ENCODE measurements at places on chromosomes 5 and 9.

DNA sequence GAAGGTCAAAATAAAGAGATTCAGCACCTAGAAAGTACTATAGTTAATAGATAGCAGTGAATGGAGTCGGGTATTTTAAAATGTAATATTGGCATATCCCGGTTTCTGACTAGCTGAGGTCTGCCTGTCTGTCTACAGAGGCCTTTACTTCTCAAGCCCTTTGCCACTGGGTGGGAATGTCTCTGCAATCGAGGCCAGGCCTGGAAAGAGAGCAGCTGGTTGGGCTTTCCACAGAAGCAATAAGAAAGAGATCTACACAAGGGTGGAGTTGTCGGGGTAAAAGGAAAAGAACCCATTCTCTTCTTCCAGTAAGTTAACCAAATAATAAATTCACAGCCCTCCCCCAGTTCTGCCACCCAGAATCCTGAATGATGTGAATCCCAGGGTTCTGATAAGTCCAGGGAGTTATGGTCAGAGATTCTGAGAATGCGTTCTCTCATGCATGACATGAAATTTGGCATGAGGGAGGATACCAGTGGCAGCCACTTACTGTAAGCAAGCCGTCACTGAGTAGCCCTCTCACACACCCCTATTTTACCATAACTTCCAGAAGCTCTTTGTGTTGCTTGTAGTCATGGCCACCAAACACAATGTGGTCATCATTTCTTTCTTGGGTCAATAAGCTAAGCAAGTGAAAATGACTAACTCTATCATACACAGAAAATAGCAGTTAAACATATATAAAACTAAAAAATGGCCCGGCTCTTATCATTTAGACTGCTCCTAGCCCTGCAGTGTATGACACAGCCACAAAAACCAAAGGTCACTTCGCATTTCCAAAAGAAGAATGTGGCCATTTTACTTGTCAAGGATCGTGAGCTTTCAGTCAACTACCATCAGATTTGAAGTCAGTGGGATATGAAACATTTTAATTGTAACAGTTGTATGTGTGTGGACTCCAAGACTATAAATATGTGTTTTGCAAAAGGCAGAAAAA, 185.0 kb downstream of the GLIS3 start:
- no peak for DNase-seq

GRCh38 chr5:76219636-76220035, 136.5 kb downstream of the SV2C start:
- DNase-seq, result no peak

- no peak for DNase-seq
These were observed 9.7 kb upstream of the HK3 start for GRCh38 chr5:176908675-176909368.

- DNase-seq, result no peak
These were observed 1024.8 kb downstream of the TLE1 start for GRCh38 chr9:80664327-80665210.

Data from NCI-H345 (cell line).